Aorta (tissue), 5 donors: ENCODE measurements at places on chromosomes 6 and 20.

- DNase-seq = no peak
Measured at GRCh38 chr6:110419028-110419739, 3.8 kb upstream of the DDO start.

GRCh38 chr20:37804584-37805566 lies 98.1 kb upstream of the VSTM2L start:
- DNase-seq = peak; percentile 50

- no peak for DNase-seq
Measured at GRCh38 chr6:119067091-119067490, 11.4 kb downstream of the FAM184A start.

GRCh38 chr6:36581716-36582115 lies 12.4 kb upstream of the SRSF3 start:
- DNase-seq = no peak

GRCh38 chr20:49633643-49634042 lies 65.7 kb upstream of the PTGIS start:
- no peak for DNase-seq
